ENCODE measurements at places on chromosomes 1 and 21. TPM values are rescaled to one million over a fixed set of nuclear protein-coding genes. Genes with fewer than 3 reads are reported as not detected.
A peak's percentile ranks its signal among the peaks of the same experiment; 100 is the strongest.

LHX8 gene
- 0.05 TPM for polyA plus RNA-seq

PRR9 gene
- polyA plus RNA-seq, result not detected

- no peak overlapping the region for H3K4me3 ChIP-seq
- no peak for DNase-seq
- no peaks in the 10 kb centered on the region for H3K27me3 ChIP-seq
- H3K4me1 ChIP-seq, result no peaks in the 10 kb centered on the region
- no peak overlapping the region for H3K27ac ChIP-seq
Observed at GRCh38 chr1:32048440-32048839, 24.3 kb upstream of the TMEM39B start.

GRCh38 chr1:46223472-46223943 lies 20.4 kb downstream of the LURAP1 start:
- DNase-seq, result peak; percentile 84
- no peaks in the 10 kb centered on the region for H3K27me3 ChIP-seq
- no peaks in the 10 kb centered on the region for H3K4me1 ChIP-seq

- H3K4me3 ChIP-seq, result no peak overlapping the region
- H3K27ac ChIP-seq, result no peak overlapping the region
- DNase-seq, result peak; percentile 23
- no peaks in the 10 kb centered on the region for H3K27me3 ChIP-seq
- H3K4me1 ChIP-seq, result no peaks in the 10 kb centered on the region
- no peaks in the 10 kb centered on the region for H3K36me3 ChIP-seq
Observed at GRCh38 chr1:82445827-82446226, 645.1 kb downstream of the ADGRL2 start.

GRCh38 chr1:214475746-214476145 lies 75.7 kb downstream of the PTPN14 start:
- no peaks in the 10 kb centered on the region for H3K27me3 ChIP-seq
- no peaks in the 10 kb centered on the region for H3K36me3 ChIP-seq
- no peak overlapping the region for H3K27ac ChIP-seq
- H3K4me3 ChIP-seq, result no peak overlapping the region
- no peak for DNase-seq

- H3K27ac ChIP-seq, result no peak overlapping the region
- H3K36me3 ChIP-seq, result no peaks in the 10 kb centered on the region
- no peak for DNase-seq
- H3K27me3 ChIP-seq, result no peaks in the 10 kb centered on the region
- H3K4me1 ChIP-seq, result no peaks in the 10 kb centered on the region
Observed at GRCh38 chr1:68459091-68459490, 9.3 kb upstream of the RPE65 start.

GRCh38 chr1:67214420-67215174 lies 48.3 kb downstream of the IL23R start:
- H3K4me1 ChIP-seq, result no peaks in the 10 kb centered on the region
- no peak overlapping the region for H3K4me3 ChIP-seq
- no peaks in the 10 kb centered on the region for H3K27me3 ChIP-seq
- DNase-seq, result peak; percentile 30
- H3K36me3 ChIP-seq, result no peaks in the 10 kb centered on the region

DNA sequence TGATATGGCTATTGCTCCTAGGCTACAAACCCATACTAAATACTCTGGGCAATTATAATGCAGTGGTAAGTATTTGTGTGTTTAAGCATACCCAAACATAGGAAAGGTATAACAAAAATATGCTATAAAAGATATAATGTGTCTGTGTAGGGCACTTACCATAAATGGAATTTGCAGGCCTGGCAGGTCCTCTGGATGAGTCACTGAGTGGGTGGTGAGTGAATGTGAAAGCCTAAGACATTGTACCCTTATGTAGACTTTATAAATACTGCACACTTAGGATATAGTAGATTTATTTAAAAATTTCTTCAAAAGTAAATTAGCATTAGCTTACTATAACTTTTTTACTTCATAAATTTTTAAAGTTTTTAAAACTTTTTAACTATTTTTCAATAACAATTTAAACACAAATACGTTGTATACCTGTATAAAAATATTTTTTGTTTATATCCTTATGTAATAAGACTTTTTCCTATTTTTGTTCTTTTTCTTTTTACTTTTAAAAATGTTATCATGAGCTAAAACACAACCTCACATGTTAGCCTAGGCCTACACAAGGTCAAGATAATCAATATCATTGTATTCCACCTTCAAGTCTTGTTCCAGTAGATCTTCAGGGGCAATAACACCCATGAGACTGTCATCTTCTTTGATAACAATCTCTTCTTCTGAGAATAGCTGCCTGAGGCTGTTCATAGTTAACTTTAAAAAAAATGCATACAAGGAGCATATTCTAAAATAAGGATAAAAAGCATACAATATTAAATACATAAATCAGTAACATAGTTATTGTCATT lies 306.3 kb upstream of the RGS18 start:
- H3K4me3 ChIP-seq, result no peak overlapping the region
- no peaks in the 10 kb centered on the region for H3K36me3 ChIP-seq
- no peaks in the 10 kb centered on the region for H3K4me1 ChIP-seq
- H3K27ac ChIP-seq, result no peak overlapping the region
- DNase-seq, result no peak
- no peaks in the 10 kb centered on the region for H3K27me3 ChIP-seq

DNA sequence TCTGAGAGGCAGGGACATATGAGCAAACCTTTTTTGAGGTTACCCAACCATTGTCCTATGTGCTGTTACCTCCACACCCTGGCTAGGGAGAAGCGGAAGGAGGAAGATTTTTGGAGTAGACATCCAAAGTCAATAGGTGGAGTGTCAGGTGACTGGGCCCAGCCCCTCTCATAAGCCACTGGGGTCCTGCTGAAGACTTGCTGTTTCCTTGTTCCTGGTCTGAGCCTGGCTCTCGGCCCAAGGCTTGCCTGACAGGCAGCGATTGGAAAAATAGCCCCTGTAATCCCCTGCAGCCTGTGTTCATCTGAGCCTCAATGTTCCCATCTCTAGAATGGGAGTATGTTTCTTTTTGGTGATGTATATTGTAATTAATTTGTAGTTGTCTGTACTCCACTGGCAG lies 6.9 kb upstream of the PIGR start:
- H3K27ac ChIP-seq, result no peak overlapping the region
- H3K4me1 ChIP-seq, result peaks cover 7% of the 10 kb centered on the region
- no peaks in the 10 kb centered on the region for H3K36me3 ChIP-seq
- no peaks in the 10 kb centered on the region for H3K27me3 ChIP-seq

- H3K36me3 ChIP-seq, result no peaks in the 10 kb centered on the region
- peaks cover 9% of the 10 kb centered on the region for H3K4me1 ChIP-seq
- DNase-seq, result no peak
Observed at GRCh38 chr1:184646824-184647223, 107.8 kb downstream of the EDEM3 start.

DNA sequence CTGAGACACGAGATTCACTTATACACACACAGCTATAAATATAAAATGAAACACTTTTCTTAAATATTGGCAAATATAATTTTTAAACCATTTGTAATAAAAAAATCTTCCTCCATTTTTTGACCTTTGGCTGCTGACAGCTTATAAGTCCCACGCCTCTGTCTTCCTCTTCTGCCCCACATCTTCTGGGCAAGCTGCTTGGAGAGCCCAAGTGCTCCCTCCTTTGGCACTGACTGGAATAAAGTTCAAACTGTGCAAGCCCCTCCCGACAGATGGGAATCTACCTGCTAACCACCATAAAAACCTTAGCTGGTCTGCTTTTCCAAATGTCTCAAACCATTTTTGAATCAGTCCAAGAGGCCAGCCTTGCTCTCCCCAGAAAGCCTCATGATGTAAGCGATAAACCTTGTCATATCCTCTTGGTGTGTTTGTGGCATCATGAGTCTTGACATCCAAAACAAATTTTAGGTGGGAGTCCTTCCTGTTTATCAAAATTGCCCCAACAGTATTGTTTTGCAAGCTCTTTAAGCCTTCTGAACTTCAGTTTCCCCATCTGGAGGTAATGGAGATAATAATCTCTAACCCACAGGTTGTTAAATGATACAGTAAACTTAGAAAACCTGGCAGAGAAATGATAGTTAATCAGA lies 99.8 kb downstream of the SNX7 start:
- H3K4me1 ChIP-seq, result peaks cover 5% of the 10 kb centered on the region
- no peaks in the 10 kb centered on the region for H3K36me3 ChIP-seq
- DNase-seq, result no peak
- H3K27ac ChIP-seq, result no peak overlapping the region
- H3K27me3 ChIP-seq, result no peaks in the 10 kb centered on the region

DNA sequence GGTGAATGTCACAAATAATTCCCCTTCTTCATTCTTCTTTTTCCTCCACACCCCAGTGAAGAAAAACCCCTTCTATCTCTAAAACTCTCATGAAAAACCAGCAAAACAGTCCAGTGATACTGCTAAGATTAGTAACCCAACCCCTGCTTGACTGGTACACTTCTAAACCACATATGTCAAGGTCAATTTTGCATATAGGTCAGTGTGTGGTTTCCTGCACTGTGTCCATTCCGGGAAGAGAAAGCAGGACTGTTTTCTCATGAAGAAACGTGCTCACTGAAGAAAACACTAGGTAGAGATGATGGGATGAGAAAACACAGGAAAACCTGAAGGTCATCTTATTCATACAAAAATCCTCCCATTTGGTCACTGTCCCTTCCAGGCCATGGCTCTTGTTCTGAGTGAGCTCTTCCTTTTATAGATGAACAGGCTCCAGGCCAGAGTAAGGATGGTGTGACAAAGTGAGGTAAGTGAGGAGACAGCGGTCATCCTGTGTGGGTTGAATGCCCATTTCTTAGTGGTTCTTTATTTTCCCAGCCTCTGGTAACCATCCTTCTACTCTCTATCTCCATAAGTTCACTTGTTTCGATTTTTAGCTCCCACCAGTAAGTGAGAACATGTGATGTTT lies 122.7 kb downstream of the FASLG start:
- H3K36me3 ChIP-seq, result no peaks in the 10 kb centered on the region
- no peak overlapping the region for H3K27ac ChIP-seq
- H3K4me3 ChIP-seq, result no peak overlapping the region
- DNase-seq, result no peak
- H3K27me3 ChIP-seq, result no peaks in the 10 kb centered on the region

DNA sequence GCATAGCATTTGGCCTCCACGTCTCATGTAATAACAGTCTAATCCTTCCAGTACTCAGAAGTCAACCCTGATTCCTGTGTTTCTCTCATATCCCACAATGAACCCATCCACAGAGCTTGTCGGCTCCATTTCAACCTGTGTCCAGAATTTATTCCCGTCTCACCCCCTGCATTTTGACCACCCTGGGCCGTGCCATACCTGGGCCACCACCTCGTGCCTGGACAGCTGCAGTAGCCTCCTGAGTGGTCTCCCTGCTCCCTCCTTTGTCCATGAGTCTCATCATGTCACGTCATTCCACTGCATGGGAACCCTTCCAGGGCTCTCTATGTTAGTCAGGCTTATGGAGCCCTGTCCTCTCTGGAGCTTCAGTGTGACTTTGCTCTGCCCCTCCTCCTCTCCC lies 670.6 kb downstream of the PTPRU start:
- peaks cover 6% of the 10 kb centered on the region for H3K4me1 ChIP-seq
- H3K36me3 ChIP-seq, result no peaks in the 10 kb centered on the region
- H3K4me3 ChIP-seq, result no peak overlapping the region
- no peak overlapping the region for H3K27ac ChIP-seq
- no peak for DNase-seq

- H3K36me3 ChIP-seq, result no peaks in the 10 kb centered on the region
- H3K27ac ChIP-seq, result no peak overlapping the region
- H3K4me1 ChIP-seq, result no peaks in the 10 kb centered on the region
- H3K27me3 ChIP-seq, result no peaks in the 10 kb centered on the region
- DNase-seq, result no peak
Observed at GRCh38 chr1:73056826-73057225, 774.5 kb upstream of the NEGR1 start.

Data from muscle of leg (tissue), 16 donors.